ENCODE measurements at places on chromosomes 11 and 22.

DNA sequence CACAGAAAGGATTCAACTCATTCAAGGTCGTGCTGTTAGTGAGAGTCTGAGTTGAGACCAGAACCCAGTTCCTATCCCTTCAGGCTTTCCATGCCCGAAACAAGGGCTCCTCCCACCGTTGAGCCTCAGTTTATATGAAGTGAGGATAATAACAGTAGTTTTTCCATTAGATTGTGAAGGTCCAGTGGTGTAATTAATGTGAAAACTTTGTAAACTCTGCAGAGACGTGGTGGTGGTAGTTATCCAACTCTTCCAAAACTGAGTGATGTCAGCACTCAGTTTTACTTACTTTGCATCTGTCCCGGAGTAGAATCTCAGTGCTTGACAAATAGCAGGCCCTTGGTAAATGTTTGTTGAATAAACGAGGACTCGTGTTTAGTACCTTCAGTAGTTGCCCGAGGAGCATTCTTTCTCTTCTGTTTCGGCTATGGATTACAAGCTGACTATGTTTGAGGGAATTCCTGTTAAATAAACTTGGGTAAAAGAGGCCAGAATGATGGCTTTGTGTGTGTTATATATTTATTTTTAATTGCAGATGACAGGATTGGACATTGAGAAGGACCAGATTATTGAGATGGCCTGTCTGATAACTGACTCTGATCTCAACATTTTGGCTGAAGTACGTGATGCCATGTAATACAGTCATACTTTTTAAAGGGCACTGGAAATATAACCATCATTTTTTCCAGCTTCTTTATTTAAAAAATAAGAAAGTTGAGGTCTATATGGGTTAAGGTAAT, 1.0 kb downstream of the REXO2 start:
- H3K27me3 ChIP-seq, result no peaks in the 10 kb centered on the region
- H3K27ac ChIP-seq, result no peak overlapping the region
- peaks cover 14% of the 10 kb centered on the region for H3K36me3 ChIP-seq
- peak overlapping the region; percentile 90 for H3K4me3 ChIP-seq
- DNase-seq, result no peak

- no peaks in the 10 kb centered on the region for H3K36me3 ChIP-seq
- DNase-seq, result peak; percentile 56
- H3K27ac ChIP-seq, result no peak overlapping the region
- H3K4me3 ChIP-seq, result no peak overlapping the region
Measured at GRCh38 chr22:42294034-42294985, 23.9 kb upstream of the TCF20 start.

GRCh38 chr11:18844753-18845367, 53.3 kb upstream of the PTPN5 start:
- DNase-seq, result no peak
- H3K36me3 ChIP-seq, result no peaks in the 10 kb centered on the region
- no peaks in the 10 kb centered on the region for H3K27me3 ChIP-seq
- H3K4me1 ChIP-seq, result no peaks in the 10 kb centered on the region

GRCh38 chr11:22337596-22338485, at the start of gene SLC17A6:
SLC17A6 (plus strand) TSS chr11:22338381; CDS start chr11:22338534, 153 bp downstream.
- H3K4me3 ChIP-seq, result no peak within 1 kb of the TSS
- H3K27me3 ChIP-seq, result peaks cover 34% of the 10 kb centered on the region
- H3K36me3 ChIP-seq, result no peaks in the 10 kb centered on the region
- H3K27ac ChIP-seq, result no peak within 1 kb of the TSS
- DNase-seq, result no peak

- no peaks in the 10 kb centered on the region for H3K36me3 ChIP-seq
- H3K27ac ChIP-seq, result no peak overlapping the region
- no peak overlapping the region for H3K4me3 ChIP-seq
- H3K27me3 ChIP-seq, result no peaks in the 10 kb centered on the region
- no peak for DNase-seq
Measured at GRCh38 chr11:62458212-62459002, 39.6 kb downstream of the SCGB1A1 start.

GRCh38 chr11:133506023-133506422, 26.3 kb downstream of the OPCML start:
- no peak for DNase-seq
- H3K4me3 ChIP-seq, result no peak overlapping the region
- no peaks in the 10 kb centered on the region for H3K4me1 ChIP-seq

GRCh38 chr11:59010708-59011107, 71.4 kb downstream of the GLYATL1 start:
- no peak overlapping the region for H3K4me3 ChIP-seq
- H3K27ac ChIP-seq, result no peak overlapping the region
- no peaks in the 10 kb centered on the region for H3K27me3 ChIP-seq
- no peaks in the 10 kb centered on the region for H3K4me1 ChIP-seq
- H3K36me3 ChIP-seq, result no peaks in the 10 kb centered on the region

DNA sequence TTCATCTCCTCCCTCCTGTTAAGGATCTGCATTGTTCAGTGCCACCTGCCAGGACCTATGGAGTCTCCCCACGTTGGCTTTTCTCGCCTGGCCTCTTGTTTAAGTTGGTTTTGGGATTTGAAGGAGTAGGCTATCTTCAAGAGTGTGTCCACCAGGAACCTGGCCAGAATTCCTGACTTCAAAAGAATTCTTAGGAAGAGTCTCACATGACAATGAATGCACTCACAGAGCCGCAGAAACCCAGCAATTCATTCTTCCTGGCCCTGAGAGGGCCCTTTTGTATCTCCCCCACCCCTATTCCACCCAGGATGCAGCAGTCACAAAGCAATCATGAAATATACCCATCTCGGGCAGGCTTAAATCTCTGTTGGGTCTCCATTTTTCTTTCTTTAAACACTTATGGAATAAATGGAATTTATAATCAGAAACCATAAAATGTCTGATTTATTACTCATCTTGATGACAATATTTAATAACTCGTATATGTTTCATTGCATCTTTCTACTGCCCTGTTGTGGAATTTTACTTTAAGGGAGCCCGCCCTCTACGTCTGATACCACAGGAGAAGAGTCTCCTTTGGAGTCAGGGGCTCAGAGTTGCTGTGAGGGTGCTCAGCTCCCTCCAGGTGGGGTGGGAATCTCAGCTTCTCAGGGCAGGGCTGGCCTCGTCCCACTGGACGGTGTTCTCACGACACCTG, 507.0 kb downstream of the NTM start:
- no peak overlapping the region for H3K4me3 ChIP-seq
- no peaks in the 10 kb centered on the region for H3K4me1 ChIP-seq
- H3K36me3 ChIP-seq, result no peaks in the 10 kb centered on the region
- no peak overlapping the region for H3K27ac ChIP-seq

- no peak for DNase-seq
- H3K36me3 ChIP-seq, result no peaks in the 10 kb centered on the region
- peak overlapping the region; percentile 93 for H3K27ac ChIP-seq
Measured at GRCh38 chr11:33258631-33259205, 1.5 kb downstream of the HIPK3 start.

DNA sequence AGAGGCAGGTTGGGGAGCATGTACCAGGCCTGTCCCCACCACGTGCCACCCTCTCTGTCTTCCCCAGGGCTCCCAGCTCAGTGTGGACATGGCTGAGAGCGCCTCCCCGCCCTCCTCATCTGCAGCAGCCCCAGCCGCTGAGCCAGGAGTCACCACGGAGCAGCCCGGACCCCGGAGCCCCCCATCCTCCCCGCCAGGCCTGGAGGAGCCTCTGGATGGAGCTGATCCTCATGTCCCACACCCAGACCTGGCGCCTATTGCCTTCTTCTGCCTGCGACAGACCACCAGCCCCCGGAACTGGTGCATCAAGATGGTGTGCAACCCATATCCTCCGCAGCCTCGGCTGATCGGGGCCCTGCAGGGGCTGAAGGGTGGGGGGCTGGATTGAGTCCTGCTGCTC, at the start of gene CACNA1I:
CACNA1I (plus strand) TSS at position 89 of the 400 bp plus-strand sequence; CDS start at position 89, 0 bp downstream.
- no peak within 1 kb of the TSS for H3K27ac ChIP-seq
- H3K4me1 ChIP-seq, result peaks cover 13% of the 10 kb centered on the region
- H3K36me3 ChIP-seq, result no peaks in the 10 kb centered on the region
- H3K27me3 ChIP-seq, result no peaks in the 10 kb centered on the region
- DNase-seq, result no peak

DNA sequence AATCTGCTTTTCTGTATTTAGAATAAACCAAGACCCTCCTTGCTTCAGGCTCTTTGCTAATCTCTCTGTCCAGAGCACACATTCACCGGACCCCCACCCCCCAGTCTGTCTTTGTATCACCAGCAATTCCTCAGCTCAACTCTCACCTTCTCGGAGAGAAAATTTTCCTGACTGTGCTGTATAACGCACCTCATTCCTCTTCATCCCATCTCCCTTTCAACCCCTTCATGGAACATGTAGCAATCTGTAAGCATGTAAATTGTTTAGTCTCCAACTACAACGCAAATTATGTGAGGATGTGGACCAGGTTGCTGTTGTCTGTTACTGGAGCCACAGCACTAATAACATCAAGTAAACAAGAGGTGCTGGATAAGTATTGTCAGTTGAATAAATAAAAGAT, 349.8 kb downstream of the DCDC1 start:
- H3K36me3 ChIP-seq, result no peaks in the 10 kb centered on the region
- no peaks in the 10 kb centered on the region for H3K27me3 ChIP-seq
- no peak overlapping the region for H3K4me3 ChIP-seq
- no peaks in the 10 kb centered on the region for H3K4me1 ChIP-seq

DNA sequence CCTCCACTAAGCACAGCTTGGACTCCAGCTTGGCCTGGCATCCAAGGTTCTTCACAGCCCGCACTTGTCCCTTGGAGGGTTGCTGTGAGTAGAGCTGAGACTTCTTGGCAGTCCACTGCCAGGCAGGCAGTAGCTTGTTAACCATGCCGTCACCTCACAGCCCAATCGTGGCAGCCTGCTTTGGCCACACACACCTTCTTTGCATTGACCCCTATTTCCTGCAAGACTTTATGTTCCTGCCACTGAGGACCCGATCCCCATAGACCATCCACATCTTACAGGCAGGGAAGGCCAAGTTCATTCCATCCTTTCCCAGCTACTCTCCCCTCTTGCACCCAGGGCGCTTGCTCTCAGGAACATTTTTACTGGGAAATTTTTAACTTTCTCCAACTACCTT, 2.5 kb upstream of the PYGM start:
- H3K4me1 ChIP-seq, result peaks cover 83% of the 10 kb centered on the region
- DNase-seq, result no peak
- H3K4me3 ChIP-seq, result peak overlapping the region; percentile 7
- H3K27ac ChIP-seq, result peak overlapping the region; percentile 72
- H3K36me3 ChIP-seq, result peaks cover 38% of the 10 kb centered on the region
- no peaks in the 10 kb centered on the region for H3K27me3 ChIP-seq
